ENCODE measurements at places on chromosomes 4 and X. TPM values are rescaled to one million over a fixed set of nuclear protein-coding genes. Genes with fewer than 3 reads are reported as not detected.

GPRASP1 gene
- total RNA-seq = 0.96 TPM

- H3K27ac ChIP-seq = no peak overlapping the region
- H3K36me3 ChIP-seq = no peaks in the 10 kb centered on the region
- no peaks in the 10 kb centered on the region for H3K27me3 ChIP-seq
- peak; percentile 79 for DNase-seq
Observed at GRCh38 chr4:128782076-128782715, 27.3 kb upstream of the JADE1 start.

FGD1 gene
- total RNA-seq = 0.14 TPM

- H3K4me1 ChIP-seq = no peaks in the 10 kb centered on the region
- H3K4me3 ChIP-seq = no peak overlapping the region
- no peak overlapping the region for H3K27ac ChIP-seq
Observed at GRCh38 chr4:147220833-147221232, 260.1 kb upstream of the EDNRA start.

GRCh38 chr4:25107827-25108516, 52.3 kb downstream of the SEPSECS start:
- DNase-seq = no peak
- no peaks in the 10 kb centered on the region for H3K4me1 ChIP-seq
- H3K27me3 ChIP-seq = peaks cover 2% of the 10 kb centered on the region

GLA gene
- total RNA-seq = 66.6 TPM

DNA sequence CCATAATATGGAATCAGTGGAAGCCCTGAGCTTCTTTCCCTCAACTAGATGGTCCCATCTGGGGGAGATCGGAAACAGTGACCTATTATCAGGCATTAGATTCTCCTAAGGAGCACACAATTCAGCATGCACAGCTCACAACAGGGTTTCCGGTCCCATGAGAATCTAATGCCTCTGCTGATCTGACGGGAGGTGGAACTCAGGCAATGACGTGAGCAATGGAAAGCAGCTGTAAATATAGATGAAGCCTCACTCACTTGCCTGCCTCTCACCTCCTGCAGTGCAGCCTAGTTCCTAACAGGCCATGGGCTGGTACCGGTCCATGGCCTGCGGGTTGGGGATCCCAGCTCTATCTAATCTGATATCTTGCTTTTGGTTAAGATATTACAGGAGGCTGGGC, 88.9 kb downstream of the COX7B2 start:
- H3K27me3 ChIP-seq = no peaks in the 10 kb centered on the region
- no peak overlapping the region for H3K4me3 ChIP-seq
- H3K36me3 ChIP-seq = no peaks in the 10 kb centered on the region
- H3K4me1 ChIP-seq = no peaks in the 10 kb centered on the region
- DNase-seq = no peak

AKAP14 gene
- not detected for total RNA-seq

DNA sequence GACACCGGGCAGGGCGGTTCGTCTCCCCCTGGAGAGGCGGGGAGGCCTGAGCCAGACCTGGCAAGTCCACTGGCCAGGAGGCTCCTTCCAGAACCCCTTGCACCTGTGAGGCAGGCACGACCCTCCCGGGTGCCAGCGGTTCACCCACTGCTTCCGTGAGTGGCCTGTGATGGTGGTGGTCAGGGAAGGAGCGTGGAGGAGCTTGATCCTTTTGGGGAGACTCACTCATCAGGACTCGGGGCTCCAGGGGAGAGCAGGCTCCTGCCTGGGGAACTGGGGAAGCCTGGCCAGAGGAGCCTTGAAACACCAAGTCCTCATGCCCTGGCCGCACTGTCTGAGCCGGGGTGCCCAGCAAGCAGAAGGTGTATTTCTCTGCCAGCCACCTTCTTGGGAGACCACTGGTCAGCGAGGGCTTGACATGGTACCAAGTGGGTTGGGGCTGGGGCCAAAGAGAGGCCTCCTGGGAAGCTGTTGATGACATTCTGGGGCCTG, 860 bp downstream of the FAM50A start:
- no peak for DNase-seq
- H3K4me3 ChIP-seq = peak overlapping the region; percentile 55
- peaks cover 8% of the 10 kb centered on the region for H3K4me1 ChIP-seq
